Stimulated activated CD4-positive, alpha-beta T cell treated with anti-CD3 and anti-CD28 coated beads, Interleukin-1b, Interleukin-23, amount 100 ng/mL, for 1 hour (primary cell): ENCODE measurements at places on chromosomes 6 and 20.

DNA sequence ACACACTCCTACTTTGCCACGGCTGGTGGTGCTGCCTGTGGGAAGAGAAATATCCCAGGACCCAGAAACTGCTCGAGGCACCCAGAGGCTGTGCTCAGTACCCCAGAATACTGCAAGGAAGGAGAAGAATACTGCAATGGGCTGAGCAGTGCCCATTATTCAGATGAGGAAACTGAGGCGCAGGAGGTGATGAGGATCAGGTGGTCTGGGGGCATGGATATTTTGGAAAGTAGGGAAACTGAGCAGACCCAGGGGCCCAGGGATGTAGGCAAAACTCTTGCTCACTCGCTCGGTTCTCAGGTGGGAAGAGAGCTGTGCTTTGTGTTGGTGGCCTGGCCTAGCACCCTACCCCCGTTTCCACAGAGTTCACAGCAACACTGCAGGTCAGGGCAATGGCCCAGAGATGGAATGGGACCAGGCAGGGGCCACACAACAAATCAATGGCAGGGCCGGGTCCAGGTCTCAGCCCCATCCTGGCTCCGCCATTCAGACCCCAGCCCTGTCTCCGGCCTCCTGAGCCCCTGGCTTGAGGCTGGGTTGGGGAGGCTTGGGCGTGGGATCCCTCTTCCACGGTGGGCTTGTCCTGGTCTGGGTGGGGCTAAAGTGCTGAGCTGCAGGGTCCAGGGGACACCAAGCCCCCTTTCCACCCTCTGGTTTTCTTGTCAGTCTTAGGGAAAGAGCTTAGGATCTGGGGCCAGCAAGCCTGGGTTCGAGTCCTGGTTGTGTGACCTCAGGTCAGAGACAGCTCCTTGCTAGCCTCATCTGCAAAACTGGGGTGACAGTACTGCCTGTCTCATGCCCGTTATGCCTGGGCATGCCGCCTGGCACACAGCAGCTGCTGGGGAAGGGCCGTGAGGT, 33.9 kb downstream of the SUN5 start:
- no peak for DNase-seq

DNA sequence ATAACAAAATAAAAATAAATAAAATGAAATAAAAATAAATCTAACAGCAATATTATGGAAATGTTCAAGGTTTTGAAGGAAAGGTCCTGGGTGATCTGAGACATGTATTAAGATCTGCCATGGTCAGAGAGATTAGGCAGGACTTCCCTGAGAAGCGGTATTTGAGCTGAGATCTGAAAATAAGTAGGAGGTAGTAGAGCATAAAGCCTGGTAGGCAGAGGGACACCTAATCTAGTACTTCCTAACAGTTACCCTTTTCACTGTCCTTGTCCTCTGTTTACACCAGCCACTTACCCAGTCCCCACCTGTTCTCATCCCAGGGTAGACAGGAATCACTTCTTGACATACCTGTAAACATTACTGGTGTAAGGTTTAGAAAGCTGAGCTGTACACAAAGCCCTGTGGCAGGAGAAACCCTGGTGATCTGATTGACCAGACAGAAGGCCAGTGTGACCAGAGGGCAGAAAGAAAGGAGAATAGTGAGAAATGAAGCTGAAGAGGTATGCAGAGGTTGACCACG, 8.3 kb upstream of the ZNF318 start:
- no peak for DNase-seq

DNA sequence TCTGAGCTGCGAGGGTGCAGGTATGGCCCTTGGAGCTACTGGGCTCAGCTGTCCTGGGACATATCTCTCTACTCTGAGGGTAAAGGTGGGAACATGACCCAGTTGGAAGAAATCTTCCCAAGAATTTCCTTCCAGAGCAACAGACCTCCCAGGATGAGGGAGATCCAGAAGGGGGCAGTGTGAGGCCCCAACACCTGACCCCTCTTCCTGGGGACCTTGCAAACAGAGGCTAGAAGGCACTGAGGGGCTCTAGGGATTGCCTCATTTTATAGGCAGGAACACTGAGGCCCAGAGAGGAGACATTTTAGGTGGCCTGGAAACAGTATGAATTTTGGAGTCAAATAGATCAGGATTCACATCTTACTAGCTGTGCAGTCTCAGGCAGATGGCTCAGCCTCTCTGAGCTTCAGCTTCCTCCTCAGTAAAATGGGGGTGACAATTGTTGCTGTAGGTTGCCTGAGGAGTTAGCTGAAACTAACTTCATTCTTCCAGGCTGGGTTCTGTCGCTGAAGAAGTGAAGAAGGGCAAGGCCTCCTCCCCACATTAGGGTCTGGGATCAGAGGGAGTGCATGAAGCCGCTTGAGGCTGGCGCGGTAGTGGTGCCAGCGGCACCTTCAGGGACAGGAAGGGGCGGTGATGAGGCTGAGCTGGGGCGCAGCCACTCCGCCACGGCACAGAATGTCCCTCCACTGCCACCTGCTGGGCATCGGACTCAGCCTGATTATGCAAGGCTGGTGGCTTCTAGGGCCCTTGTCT, 11.4 kb downstream of the KCNK17 start:
- peak; percentile 64 for DNase-seq

GRCh38 chr6:164377348-164377918, 932.0 kb downstream of the C6orf118 start:
- DNase-seq, result no peak
